Activated T-cell treated with anti-CD3 and anti-CD28 coated beads, Interleukin-2, amount 50 U/mL, for 24 hours (primary cell): ENCODE measurements at places on chromosomes 6 and 20.

GRCh38 chr20:50848341-50848808, 53.5 kb downstream of the BCAS4 start:
- DNase-seq = no peak

DNA sequence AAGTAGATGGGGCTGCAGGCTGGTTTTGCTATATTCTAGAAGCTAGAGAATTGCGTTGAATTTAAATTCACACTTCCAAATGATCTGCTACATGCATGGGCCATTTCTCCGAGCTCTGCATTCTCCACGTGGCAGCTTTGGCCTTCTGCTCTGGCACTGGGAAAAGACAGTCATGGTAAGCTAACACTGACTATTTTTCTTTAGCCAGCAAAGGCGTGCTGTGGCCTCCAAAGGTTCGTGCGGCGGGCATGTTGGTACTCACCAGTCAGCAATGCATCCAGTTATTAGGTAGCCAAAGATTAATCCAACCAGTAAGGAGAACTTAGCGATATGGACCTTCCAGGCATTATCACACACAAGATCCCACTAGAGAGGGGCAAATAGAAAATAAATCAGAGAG, 41.4 kb downstream of the SLC22A23 start:
- DNase-seq = no peak

- no peak for DNase-seq
These were observed 400.3 kb downstream of the TFAP2A start for GRCh38 chr6:10014557-10014956.

DNA sequence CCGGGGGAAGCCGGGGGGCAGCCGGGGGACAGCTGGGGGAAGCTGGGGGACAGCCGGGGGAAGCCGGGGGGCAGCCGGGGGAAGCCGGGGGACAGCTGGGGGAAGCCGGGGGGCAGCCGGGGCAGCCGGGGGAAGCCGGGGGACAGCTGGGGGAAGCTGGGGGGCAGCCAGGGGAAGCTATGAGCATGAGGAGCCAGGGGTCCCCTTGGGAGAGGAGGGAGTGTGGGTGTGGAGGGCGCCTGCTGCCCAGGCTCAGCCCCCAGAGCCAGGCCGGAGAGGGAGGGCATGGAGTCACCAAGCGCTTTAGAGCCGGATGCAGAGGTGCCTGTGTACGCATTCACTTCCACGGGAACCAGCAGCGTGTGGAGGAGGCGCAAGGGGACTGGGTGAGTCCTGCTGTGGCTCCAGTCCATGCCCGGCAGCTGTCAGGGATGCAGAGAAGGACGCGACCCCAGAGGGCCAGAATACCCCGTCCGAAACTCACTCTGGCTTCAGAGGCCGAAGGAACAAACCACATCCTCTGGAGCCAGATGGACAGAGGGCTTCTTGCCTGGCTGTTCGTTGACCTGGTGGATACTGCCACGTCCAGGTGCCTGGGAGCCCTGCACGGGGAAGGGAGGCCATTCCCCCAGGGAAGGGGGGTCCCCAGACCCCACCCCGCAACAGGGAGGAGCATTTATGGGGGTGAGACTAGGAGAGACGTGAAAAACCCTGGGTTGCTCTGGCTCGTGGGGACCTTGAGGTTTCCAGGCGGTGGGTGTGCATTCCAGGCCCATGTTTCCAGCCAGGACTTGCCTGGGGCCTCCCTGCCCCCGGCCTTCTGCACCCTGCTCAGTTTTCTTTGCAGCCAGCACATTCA, 26.5 kb upstream of the DACT2 start:
- no peak for DNase-seq

DNA sequence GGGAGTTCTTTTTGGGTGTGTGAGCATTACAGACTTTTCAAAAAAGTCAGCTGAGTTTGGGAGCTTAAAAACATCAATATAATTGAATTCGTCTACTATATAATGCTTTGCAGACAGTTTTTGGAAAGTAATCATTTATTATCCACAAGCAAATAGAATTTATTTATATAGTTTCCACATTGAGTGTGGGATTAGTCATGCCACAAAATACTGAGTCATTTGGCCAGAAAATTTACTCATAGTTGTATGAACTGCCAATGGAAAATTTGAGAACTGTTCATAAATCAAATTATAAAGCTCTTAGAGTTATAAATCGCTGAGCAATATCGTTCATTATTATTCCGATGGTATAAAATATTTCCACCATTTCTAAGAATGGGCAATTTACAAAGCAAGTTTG, 5.0 kb downstream of the BEND6 start:
- DNase-seq = no peak

DNA sequence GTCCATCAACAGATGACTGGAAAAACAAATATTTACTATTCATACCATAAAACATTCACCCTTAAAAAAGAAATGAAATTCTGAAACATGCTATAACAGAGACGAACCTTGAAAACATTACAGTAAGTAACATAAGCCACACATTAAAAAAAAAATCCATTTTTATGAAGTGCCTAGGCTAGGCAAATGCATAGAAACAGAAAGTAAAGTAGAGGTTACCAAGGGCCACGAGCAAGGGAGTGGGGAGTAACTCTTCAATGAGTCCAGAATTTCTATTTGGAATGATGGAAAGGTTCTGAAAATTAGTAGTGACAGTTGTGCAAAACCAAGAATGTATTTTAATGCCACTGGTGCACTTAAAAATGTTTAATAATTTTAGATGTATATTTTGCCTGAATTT, 47.7 kb downstream of the STAU1 start:
- DNase-seq = no peak

GRCh38 chr20:49557449-49557848, 10.5 kb downstream of the PTGIS start:
- no peak for DNase-seq

DNA sequence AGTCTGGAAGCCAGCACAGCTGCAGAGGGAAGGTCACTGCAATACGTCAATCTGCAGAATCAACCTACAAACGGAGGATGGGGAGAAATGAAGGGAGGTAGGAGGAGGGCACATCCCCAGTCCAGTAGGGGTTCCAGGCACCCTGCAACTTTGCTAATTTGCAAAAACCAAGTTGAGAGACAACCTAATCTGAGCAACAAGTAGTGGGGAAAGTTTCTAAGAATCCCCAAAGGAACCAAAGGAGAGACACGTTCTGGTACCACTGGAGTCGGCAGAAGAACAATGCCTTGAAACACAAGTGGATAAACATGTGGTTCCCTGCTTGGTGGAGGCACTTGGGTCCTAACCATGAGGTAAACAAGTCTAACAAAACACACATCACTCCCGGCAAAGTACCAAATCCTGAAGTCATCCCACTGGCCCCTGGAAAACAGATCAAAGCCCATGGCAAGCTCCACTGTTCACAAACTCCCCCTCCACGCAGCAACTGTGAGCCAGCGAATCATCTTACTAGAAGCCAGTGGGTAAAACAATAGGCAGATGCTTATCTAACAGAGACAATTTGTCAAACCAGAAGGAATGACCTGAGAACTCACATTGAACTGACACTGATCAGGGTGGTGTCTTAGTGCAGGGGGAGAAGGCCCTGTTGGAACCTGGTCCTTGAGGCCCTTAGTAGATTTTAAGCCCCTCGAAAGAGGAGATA, 4.7 kb downstream of the MRPS18A start:
- DNase-seq = no peak

- DNase-seq = no peak
These were observed 19.6 kb downstream of the MYLIP start for GRCh38 chr6:16148498-16148897.

DNA sequence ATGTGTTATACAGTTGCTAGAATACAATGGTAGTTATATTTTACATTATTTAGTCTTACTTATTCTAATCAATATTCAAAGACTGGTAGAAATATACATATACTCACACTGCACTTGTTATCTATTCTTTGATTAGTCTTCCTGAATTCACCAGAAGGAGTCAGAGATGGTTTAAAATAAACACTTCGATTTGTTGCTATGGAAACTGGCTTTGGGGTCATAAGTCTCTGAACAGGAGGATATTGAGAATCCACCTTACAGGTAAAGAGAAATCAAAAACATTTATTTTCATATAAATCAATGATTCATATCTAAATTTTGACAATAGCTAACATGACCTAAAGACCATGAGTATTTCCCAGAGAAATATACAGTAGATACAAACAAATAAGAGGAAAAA, 41.6 kb downstream of the NUP153 start:
- no peak for DNase-seq

DNA sequence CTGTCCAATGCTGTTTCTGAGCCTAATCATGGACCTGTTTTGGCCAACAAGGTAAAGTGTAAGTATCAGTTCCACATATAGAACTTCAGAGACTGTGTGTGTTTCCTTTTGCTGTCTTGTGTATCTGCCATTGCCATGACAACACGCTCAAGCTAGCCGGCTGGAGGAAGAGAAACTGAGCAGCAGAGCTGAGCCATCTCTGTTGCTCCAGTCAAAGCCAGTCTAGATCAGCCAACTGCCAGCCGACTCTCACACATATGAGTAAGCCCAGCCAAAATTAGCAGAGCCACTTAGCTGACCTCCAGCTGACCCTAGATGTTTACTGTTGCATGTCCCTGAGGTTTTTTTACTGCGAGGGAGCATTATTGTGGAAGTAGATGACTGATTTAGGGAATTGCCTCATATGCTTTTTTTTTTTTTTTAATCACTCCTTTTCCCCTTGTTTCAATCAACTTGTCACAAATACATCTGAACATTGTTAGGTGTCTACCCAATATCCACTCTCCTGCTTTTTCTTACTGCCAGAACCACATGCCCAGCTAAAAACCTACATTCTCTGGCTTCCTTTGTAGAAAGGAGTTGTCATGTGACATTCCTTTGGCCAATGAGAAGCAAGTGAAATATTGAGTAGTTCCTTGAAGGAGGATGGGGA, 304.3 kb upstream of the SUPT3H start:
- DNase-seq = no peak

DNA sequence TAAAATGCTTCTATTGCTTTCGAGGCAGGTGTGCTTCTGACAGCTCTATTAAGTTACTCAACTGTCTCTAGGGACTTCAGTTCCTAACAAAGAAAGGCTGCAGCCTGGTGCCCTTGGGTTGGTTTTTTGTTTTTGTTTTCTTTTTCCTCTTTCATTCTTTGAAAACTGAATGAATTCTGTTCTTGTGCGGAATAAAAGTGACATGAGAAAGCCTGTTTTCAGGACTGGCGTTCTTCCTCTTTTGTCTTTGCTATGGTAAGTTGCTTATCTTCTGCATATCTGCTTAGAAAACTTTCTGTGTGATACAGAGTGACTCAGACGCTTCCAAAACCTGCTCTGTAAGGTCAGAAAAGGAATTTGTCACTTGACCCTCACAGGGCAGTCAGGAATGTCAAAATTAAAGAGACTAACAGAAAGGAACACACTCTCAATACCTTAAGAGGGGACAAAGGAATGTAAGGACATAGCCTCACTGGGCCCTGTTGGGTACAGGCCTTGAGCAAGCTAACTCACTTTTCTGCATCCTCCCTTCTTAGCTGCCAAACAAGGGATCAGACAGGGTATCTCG, 56.2 kb upstream of the NHSL1 start:
- DNase-seq = no peak

DNA sequence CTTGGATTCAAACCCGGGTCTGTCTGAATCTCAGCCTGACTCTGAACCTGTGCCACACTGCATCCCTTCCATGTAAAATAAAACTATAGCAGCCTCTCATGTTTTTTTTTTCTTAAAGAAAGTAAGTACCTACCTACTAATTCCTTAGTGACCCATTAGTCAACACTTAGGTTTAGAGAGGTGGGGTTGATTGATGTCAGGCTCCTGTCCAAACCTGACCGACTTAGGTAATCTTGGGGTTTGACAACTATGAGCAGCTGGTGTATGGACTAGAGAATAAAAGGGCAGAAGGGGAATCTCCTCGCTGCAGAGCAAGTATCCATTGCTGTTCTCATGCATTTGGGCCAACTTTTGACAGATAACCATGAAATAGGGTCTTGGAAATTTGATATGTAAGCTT, 6.5 kb downstream of the NKAIN2 start:
- DNase-seq = no peak

DNA sequence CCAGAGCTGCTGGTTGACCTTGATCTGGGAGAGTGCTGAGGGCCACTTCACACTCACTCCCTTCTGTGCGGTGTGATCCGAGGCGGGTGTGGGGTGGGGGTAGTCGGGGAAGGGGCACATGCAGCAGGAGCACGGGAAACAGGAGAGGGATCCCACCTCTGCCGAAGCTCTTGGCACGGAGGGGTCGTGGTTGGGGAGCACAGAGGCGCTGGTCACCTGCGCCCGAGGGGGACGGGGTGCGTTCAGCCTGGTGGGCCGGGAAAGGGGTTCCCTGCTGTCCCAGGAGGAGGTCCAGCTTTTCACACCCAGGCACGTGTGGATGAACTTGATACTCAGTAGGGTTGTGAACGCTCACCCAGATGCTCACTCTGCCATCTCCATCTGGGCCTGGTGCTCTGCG, 17.3 kb downstream of the SS18L1 start:
- no peak for DNase-seq

DNA sequence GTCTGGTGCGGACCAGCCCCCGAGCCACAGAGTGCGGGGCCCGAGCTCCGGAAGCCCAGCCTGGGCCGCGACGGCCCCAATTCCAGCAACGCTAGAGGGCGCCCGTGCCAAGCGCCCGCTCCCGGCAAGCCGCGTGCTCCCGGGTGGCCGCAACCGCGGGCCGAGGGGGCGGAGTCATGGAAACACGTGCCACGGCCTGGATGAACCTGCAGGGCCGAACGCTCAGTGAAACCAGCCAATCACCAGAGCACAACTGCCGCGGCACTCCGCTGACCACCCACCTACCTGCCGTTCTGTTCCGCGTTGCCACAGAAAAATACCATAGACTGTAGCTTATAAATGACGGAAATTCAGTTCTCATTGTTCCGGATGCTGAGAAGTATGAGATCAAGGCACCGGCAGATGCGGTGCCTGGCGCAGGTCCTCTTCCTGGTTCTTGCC, 85.7 kb upstream of the FOXC1 start:
- DNase-seq = peak; percentile 80

DNA sequence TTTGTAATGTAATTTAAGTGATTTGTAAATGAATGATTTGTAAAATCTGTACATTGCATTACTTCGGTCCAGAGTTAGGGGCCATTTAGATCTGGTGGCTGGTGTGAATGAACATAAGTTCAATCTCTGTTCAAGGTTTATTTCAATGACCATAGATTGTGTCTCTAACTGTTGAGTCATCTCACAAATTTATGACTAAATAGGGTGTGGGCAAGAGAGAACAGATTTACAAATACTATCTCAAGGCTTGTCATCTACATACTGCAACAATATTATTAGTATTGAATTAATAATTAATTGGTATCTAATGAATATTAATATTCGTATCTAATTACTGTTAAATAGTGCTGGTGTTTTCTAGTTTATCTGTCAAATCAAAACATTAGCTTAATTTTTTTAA, 115.3 kb upstream of the EDN1 start:
- no peak for DNase-seq

DNA sequence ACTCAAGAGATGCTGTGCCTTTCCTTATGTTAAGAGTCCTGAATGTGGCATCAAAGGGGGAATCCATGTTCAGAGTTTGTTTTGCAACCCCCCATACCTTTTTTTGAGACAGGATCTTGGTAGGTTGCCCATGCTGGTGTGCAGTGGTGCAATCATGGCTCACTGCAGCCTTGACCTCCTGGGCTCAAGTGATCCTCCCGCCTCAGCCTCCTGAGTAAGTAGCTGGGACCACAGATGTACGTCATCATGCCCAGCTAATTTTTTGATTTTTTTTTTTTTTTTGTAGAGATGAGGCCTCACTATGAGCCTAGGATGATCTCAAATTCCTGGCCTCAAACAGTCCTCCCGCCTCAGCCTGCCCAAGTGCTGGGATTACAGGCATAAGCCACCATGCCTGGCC, 16.5 kb downstream of the PTPRA start:
- no peak for DNase-seq
